ENCODE measurements at places on chromosomes 7 and 10. TPM values are rescaled to one million over a fixed set of nuclear protein-coding genes. Genes with fewer than 3 reads are reported as not detected.

DNA sequence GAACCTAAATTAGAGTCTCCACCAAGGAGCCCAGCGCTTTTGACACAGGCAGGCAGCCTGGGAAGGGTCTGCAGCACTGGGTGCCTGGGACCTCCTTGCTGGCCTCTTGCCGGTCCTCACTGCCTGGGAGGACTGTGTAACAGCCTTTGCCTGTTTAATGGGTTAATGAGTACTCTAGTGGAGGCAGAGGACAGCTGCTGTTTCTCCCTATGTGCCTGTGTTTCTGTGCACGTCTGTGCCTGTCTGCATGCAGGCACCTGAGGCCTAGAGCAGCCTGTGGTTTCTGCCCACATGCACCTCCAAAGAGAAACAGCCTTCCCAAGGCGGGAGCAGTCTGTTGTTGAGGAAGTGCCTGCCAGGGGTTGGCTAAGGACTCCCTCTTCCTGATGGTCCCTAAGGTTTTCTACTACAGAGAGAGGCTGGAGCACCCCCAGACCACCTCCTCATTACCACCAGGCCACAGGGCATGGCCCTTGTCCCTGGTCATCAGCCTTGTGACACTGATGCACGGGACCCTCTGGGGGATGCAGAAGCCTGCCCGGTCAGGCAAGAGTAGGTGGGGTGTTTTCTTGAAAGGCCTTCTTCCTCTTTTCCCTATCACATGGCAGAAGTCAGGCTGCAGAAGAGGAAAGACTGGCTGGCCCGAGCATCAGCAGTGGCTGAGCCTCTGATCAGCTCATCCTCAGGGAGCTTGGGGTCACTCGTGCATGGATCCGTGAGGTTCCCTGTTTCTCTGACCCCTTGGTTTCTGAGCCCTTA, 14.2 kb downstream of the SLC29A3 start:
- DNase-seq, result no peak

GRCh38 chr10:51129946-51130544, 55.8 kb downstream of the PRKG1 start:
- DNase-seq, result no peak

- no peak for DNase-seq
Observed at GRCh38 chr7:35726654-35727053, 31.7 kb upstream of the HERPUD2 start.

DNA sequence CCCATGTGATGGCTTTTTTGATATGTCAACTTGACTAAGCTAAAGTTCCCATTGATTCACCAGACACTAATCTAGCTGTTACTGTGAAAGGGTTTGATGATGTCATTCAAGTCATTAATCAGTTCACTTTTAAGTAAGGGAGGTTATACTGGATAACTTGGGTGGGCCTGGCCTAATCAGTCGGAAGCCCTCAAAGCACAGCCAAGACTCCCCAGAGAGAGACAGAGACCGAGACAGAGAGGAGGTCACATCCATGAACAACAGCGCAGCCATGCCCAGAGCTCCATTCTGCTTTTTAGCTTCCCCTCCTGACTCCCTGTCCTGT, 103.4 kb downstream of the TRIL start:
- no peak for DNase-seq

DNA sequence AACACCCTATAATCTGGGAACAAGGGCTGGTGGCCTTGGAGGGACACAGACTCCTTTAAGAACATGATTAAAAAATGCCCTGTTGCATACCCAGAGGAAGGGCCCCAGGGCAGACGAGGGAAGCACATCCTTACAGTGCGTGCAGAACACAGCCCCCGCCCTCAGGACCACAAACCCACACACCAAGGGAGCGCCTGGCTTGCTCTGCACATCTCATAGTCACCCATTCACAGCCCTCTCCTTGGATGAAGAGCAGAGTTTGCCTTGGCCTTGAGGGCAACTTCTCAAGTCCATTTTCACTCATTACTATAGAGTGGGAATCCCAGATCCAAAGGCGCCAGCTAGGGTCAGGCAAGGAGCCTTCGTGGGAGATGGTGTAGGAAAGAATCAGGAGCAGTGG, 6.3 kb upstream of the VSIR start:
- no peak for DNase-seq

DNA sequence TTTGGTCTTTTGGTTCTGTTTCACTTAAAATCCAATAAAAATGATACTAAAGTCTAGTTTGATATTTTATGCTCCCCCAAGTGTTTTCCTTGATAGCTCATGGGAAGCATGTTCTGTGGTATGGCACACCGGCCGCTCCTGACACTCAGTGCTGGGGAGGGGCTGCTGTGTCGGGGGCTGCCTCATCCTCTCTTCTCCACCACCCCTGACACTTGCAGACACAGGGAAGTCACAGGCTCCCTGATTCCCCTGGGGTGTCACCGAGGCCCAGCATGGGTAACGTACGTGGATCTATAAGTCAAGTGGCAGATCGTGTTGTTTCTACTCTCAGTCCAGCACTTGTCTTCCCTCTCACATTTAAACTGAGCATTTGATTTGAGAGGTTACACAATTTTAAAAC, 508.6 kb downstream of the TNS3 start:
- DNase-seq, result no peak

DNA sequence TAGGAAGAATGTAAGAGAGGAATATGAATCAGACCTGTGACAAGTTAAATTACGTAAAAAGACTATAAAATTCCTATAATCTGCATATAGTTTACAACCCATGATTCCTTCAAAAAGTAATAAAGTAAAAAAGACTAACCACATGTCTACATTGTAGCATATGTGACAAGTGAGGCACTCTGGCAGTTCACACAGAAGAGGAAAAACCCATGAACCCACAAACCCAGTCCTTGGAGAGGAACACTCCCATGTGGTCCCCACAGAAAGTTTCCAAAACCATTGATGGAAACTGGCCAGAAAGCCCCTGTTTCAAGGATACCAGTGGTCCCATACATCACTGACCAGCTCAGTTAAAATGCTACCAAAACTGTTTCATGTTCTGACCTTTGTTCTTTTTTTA, 15.7 kb downstream of the KDM7A start:
- DNase-seq, result no peak

- peak; percentile 89 for DNase-seq
Observed at GRCh38 chr10:118832241-118832651, 77.5 kb upstream of the CACUL1 start.

- DNase-seq, result peak; percentile 72
Observed at GRCh38 chr7:158444501-158445420, 142.9 kb downstream of the PTPRN2 start.

DNA sequence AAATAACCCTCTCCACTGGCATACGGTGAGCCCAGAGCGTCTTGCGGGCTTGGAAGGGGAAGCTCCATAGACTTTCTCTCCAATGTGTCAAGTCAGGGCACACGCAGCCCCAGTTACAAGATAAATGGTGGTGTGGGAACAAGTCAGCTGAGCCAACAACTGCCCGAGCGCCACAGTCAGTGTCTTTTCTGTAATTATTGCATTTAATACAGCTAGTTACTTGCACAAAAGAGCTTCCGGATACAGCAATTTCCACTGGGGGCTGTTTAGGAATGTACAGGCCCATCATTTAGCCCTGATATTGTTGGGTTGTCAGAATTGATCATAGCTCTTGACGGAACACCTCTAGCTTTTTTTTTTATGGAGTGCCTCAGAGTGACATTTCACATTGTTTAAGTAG, 193.5 kb upstream of the SP8 start:
- no peak for DNase-seq

DNA sequence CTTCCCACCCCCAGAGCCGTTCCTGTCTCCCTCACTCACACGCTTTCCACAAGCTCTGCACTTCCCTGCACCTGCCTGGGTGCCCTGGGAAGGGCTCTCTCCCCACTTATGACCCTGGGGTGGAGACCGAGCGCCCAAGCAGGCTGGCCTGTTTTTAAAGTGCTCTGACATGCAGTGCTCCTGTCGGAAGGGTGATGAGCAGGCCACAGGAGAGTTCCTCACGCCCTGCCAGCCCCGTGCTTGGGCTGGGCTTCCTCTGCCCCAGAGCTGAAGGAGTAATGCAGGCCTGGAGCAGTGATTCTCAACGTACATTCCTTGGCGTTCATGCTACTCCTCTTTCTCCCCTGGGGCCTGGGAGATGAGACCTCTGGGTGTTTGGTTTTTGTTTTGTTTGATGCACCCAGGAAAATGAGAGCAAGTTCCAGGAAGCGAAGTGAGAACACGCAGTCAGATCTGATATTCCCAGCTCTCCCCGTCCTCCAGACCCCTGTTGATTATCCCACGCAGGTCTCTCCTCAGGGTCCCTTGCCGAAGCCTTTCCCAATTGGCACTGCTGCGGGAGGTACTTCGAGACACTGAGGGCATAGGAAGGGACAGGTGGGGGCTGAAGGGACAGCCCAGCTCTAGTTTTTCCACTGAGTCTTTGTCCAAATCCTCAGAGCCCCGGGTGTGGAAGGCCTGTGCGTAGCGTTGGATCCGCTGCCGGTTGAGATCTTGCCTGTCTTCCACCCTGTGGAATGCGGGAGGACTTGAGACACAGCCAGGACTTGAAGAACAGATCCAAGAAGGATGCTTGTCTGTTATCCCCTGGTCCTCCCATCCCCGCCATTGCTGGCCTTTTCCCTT, 14.1 kb downstream of the TRPV6 start:
- no peak for DNase-seq

GRCh38 chr10:132539894-132540293, 2.3 kb downstream of the INPP5A start:
- no peak for DNase-seq

DNA sequence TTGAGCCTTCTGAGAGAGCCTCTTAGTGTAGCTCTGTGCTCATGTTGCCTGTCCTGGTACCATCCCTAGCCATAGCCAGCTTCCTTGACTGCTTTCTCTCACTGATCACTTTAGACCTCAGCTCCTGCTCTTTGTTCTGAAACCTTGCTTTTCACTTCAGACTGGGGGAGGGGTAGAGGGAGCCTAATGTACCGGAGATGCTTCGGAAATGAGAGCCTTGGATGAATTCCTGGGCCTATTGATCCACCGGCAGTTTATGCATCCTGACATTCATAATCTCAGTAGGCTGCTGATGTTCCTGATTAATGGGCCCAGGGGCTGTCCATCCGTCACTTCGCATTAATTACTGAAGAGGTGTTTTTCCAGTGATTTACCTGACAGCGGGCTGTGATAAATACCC, 38.8 kb downstream of the R3HCC1L start:
- no peak for DNase-seq

GRCh38 chr7:129615018-129615417, 3.5 kb downstream of the NRF1 start:
- no peak for DNase-seq

DNA sequence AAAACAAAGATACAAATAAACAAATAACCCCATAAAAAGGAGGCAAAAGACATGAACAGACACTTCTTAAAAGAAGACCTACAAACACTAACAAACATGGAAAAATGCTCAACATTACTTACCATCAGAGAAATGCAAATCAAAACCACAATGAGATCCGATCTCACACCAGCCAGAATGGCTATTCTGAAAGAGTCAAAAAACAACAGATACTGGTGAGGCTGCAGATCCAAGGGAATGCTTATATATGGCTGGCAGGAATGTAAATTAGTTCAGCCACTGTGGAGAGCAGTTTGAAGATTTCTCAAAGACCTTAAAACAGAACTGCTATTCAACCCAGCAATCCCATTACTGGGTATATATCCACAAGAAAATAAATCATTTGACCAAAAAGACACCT, 80.4 kb upstream of the NRP1 start:
- DNase-seq, result no peak

GRCh38 chr7:1386623-1387220, 72.5 kb downstream of the MICALL2 start:
- DNase-seq, result no peak

GRCh38 chr10:78470267-78471103, 436.8 kb downstream of the RPS24 start:
- DNase-seq, result no peak

- no peak for DNase-seq
Observed at GRCh38 chr10:11586170-11586569, 25.3 kb downstream of the USP6NL start.

GRCh38 chr7:30851651-30852307, 59.9 kb upstream of the AQP1 start:
- peak; percentile 89 for DNase-seq

DNA sequence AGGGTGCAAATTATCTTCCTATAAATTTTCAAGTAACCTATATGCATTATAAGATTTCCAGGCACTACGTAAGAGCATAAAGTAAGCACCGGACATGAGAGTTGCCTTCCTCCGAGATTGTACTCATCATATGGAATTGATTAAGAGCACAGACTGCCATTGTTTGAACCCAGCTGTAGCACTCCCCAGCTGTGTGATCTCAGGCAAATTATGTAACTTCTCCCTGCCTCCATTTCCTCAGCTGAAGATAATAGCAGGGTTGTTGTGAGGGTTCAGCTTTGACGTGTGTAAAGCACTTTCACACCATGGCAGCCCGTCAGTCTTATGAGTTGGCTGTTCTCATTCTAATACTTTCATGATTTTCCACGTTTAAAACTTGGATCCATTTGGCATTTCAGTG, 122.6 kb downstream of the ITIH5 start:
- no peak for DNase-seq

Gene RPEL1
- not detected for total RNA-seq

Gene ZNF804B
- total RNA-seq, result not detected

Gene SPDYE6
- total RNA-seq, result not detected

Gene CYP2E1
- total RNA-seq, result 2.1 TPM

Gene CDNF
- total RNA-seq, result 0.95 TPM

Gene NPC1L1
- 0.14 TPM for total RNA-seq

Gene ST8SIA6
- 4.5 TPM for total RNA-seq
